Activated naive CD4-positive, alpha-beta T cell treated with Interleukin-2 at 50 U/mL for 16 hours (primary cell): ENCODE measurements at places on chromosomes 7 and 10.

DNA sequence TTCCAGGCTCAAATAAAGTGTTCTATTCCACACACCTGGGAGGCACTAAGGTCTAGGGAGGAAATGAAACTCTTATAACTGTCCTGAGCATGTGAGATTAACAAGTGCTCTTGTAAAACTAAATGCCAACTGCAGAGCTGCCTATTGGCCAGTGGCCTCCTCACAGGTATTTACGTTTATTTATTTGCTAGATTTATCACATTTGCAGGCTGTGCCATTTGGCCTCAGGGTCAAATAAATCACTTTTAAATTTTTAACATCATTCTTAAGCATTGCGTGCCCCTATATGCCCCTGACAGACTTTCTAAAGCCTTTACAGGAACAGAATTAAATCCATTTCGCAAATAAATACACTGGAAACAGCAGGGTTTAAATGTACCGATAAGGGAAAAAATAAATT is 381.8 kb upstream of the NFE2L3 start:
- DNase-seq: no peak

DNA sequence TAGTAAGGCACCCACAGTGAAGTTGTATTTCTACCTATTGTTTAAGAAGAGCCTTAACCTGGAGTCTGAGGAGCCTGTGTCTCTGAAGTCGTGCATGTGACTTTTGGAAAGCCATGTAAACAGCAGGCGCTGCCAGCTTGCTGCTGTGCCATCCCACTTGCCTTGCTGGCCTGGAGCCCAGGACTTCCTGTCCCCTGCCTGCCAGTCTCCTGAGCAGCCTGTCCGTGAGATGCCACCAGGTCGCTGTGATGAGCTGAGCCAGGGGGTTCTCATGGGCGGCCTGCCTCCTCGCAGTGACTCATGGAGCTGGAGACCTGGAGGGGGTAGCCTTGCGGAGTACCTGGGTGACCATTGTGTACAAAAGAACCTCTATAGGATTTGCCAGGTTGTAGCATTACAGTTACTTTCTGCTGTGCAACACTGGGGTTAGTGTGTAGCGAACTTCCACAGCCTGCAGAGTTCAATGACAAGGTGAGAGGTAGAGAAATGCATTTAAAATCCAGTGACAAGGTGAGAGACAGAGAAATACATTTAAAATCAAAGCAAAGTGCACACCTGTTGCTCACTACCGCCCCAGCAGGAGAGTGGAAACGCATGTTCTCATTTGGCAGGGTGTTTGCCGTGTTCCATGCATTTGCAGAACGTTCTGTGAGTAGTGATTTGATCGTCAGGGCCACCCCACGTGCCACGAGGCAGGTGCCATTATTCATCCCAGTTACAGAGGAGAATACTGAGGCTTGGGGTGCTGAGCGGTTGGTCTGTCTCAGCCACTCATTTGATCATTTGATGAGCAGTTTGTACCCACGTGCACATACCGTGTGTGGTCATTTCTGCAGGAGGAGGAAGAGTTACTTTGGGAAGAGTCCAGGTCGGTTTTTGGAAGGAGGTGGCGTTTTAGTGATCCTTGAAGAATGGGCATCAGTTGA is 36.6 kb upstream of the BHLHA15 start:
- DNase-seq: no peak

DNA sequence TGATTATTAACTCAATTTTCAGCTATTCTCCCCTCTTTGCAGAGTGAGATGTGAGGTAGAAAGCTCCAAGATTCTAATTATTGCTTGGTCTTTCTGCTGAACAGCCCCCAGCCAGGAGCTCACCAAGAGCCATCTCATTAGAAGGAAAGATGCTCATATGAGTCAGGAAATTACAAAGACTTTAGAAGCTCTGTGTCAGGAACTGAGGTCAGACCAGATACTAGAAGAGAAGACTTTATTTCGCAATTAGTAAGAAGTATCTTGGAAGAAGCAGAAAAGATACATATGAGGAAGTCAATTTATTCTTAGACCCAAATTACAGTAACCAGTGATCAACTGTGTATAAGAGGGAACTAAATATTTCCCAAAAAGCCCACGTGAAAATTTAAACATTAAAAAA is 626.9 kb downstream of the ZWINT start:
- no peak for DNase-seq

DNA sequence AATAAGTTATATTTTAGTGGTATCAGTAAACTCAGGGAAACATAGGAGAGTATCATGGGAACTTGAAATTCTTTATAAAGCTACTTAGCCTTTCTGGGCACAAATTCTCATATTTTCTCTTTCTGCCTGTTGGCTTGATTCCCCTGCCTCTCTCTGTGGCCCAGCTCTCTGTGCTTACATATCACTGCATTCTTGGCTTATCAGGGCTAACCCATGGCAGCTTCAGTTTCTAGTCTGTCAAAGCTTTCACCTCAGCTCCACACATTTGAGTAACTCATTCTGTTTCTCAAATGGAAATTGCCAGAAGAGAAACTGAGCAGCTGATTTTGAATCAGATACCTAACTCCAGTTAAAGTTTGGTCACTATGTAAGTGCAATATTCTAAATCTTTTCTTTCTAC is 713.1 kb downstream of the DNAJB9 start:
- no peak for DNase-seq
